Stromal cell of bone marrow (primary cell): ENCODE measurements at places on chromosomes 3 and 15.

- DNase-seq, result no peak
Measured at GRCh38 chr3:176032043-176032442, 1165.2 kb downstream of the TBL1XR1 start.

DNA sequence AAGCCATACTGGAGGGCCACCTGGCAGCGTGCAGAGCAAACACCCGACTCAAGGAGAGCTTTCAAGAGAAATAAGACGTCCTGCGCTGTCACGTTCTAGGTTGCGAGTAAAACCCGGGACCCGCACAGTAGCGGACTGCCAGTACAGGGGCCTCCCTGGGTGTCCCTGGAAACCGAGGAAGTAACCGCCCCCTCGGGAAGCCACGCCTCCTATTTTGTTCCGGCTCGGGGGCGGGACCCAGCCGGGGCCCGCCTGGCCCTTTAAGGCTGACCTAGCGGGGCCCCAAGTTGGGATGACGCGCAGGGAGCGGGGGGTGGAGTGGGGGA, 218 bp upstream of the MAPKAPK3 start:
- DNase-seq, result peak; percentile 86

- no peak for DNase-seq
Measured at GRCh38 chr3:129606636-129607390, at the start of gene PLXND1. Gene PLXND1 (minus strand): TSS chr3:129606676. CDS start chr3:129606639, 37 bp downstream.

- DNase-seq, result no peak
Measured at GRCh38 chr3:44160818-44161217, 80.9 kb upstream of the TOPAZ1 start.

- no peak for DNase-seq
Measured at GRCh38 chr3:12903881-12904280, 62.5 kb upstream of the RPL32 start.

GRCh38 chr15:70407336-70407670, 309.6 kb upstream of the TLE3 start:
- no peak for DNase-seq

GRCh38 chr15:70054366-70054765, 43.4 kb downstream of the TLE3 start:
- DNase-seq, result no peak

- DNase-seq, result no peak
Measured at GRCh38 chr3:180534828-180535227, 67.1 kb upstream of the TTC14 start.

DNA sequence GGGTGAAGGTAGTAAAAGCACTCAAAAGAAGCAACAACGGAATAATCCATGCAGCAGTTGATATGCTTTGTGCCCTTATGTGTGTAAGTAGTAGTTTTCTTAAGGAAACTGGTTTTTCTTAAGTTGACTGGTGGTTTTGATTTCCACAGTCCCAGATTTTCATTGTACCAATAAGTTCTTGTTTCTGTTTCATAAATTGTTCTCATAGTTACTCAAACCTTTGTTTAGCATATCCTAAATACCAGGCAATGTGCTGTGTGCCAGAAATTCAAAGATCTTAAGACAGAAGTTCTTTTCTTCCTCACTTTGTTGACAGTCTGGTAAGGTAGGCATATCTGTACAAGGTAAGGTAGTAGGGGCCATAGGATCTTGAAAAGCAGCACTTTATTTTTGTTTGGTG, 40.0 kb downstream of the DNAJC13 start:
- DNase-seq, result no peak

DNA sequence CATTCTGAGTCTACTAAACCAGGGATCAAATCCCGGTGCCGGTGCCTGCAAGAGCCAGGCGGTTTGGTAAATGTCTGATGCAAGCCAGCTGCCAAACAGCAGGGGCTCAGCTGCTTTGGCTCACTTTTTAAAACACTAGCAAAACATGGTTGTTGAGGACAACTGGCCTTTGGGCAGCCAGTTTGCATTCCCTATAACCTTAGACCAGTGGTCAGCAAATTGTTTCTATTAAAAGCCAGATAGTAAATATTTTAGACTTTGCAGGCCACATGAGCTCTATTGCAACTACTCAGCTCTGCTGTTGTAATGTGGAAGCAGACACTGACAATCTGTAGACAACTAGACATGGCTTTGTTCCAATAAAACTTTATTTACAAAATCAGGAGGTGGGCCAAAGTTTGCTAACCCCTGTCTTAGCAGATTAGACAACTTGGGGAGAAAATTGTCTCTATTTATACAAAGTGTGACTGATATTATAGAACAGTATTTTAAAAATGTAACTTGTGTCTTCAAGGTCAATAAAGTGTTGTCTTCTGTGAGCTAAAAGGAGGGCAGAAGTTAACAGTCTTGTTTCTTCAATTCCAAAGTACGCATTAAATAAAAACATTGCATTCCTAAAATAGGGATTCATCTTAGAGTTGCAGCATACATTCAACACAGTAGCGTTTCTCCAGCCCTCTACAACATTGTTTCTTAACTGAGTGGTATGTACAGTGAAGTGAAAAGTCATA, 67.6 kb downstream of the SSUH2 start:
- no peak for DNase-seq

- DNase-seq, result no peak
Measured at GRCh38 chr3:37946531-37946889, 44.1 kb upstream of the VILL start.

DNA sequence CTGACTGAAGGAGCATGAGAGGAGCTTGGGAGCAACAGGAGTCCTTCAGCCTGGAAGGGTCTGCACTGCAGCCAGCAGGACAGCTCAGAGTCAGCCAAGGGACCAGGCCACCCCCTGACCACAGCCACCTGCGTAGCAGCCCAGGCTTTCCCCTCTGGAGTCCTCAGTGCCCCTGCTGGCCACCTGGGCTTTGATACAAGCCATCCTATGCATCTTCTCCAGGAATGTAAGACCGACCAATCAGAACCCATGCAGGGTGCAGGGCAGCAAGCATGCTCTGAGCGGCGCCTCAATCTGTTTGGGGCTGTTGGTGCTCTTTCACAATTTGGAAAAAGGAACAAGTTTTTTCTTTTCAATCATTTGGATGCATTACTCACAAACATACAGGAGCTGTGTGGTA, 52.0 kb downstream of the DZIP1L start:
- DNase-seq, result no peak

- no peak for DNase-seq
Measured at GRCh38 chr3:29655015-29655747, 374.3 kb downstream of the RBMS3 start.

GRCh38 chr3:12468757-12469156, 15.5 kb upstream of the TSEN2 start:
- no peak for DNase-seq

DNA sequence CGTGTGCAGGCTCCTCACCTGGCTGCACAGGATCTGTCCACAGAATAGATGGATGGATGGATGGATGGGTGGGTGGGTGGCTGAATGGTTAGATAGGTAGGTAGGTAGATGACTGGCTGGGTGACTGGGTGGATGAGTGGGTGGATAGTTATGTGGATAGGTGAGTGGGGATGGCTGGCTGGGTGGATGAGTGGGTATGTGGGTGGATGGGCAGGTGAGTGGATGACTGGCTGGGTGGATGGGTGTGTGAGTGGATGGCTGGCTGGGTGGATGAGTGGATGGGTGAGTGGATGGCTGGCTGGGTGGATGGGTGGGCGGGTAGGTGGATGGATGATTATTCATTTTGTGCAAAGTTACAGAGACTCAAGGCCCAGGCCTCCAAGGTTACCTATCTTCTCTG, 172.9 kb upstream of the CTDSPL start:
- no peak for DNase-seq

DNA sequence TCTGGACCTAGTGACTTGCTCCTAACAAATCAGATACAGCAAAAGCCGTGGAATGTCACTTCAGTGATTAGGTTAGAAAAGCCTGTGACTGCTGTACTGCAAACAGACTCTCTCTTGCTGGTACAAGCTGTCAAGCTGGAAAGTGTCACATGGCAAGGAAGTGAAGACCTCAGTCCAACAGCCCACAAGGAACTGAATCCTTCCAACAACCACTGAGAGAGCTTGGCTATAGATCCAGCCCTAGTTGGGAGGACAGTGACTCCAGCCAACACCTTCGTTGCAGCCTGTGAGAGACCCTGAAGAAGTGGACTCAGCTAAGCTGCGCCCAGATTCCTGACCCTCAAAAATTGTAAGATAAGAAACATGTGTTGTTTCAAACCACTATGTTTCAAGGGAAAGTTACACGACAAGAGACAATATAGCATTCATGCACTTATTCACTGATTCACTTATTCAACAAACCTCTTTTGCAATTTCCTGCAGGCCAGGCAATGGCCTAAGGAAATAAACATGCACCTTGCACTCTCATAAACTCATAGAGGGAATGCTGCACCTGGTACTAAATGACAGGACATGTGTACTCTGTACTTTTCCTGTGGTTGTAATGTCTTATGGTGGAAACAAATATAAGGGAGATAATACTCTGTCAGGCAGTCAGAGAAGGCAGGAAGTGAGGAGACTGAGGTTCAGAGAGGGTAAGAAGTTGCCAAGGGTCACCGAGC, 142.9 kb downstream of the CADPS start:
- no peak for DNase-seq

- DNase-seq, result no peak
Measured at GRCh38 chr15:77504871-77505270, 84.2 kb downstream of the HMG20A start.

GRCh38 chr15:79798311-79798710, 98.5 kb downstream of the MTHFS start:
- DNase-seq, result no peak

DNA sequence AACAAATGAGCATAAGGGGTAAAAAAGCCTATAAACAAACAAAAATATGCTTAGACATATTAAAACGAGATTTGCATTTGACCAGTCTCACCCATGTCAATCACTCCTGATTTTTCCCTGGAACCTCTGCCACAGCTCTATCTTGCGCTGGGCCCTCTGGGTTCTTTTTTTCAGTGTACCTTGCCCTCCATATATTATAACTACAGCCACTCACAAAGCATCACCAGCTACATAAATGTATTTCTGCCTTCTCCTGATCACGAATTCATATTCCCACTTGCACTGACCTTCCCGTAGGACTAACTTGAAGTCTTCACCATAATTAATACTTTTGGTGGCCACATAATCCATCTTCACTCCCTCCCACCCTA, 395.6 kb upstream of the ROBO2 start:
- DNase-seq, result no peak

DNA sequence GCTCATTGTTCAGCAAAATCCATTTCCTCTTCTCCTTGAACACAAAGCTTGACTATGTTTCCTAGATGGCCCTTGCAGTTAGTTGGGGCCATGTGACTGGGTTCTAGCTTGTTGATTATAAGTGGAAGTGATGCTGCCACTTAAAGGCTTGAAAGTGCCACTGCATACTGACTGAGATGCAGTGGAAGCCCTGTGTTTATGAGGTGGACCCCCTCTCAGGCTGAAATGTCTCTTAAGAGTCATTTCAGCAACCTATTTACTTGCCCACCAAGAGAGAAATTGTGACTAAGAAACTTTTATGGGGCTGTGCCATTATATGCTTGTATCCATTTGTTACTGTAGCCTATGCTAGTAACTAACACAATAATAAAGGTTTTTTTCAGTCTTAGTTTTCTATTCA, 8.4 kb upstream of the ANP32A start:
- DNase-seq, result no peak

DNA sequence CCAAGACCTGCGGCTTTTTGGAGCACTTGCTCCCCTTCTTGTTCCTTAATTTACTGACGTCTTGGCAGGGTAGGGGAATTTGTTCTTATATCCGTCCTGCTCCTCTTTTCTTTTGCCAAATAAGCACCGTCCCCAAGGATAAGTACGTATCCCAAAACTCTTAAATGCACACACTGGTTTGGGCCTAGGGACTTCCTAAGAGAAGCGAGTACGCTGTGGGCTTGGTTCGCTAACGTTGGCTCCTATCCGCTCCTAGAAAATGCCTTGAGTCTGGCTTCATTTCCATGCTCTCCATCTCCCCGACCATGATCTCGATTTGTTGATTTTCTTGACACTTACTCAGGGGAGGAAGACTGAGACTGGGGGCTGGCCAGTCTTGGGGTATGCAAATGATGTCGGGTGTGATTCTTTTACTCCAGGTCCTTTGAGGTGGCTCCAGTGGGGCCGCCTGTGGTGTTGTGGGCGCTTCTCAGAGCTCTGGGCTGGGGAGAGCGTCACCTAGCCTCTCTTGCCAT, 1.3 kb downstream of the MYRIP start:
- DNase-seq, result no peak

- no peak for DNase-seq
Measured at GRCh38 chr15:33915571-33916407, 52.5 kb upstream of the CHRM5 start.

GRCh38 chr3:188661806-188662205, 507.8 kb downstream of the LPP start:
- DNase-seq, result no peak

- DNase-seq, result no peak
Measured at GRCh38 chr3:7292362-7292761, 431.4 kb downstream of the GRM7 start.

GRCh38 chr3:37999836-38000235, 9.2 kb downstream of the VILL start:
- DNase-seq, result no peak

- DNase-seq, result no peak
Measured at GRCh38 chr3:48711727-48712126, 5.3 kb downstream of the IP6K2 start.
